Pulmonary artery endothelial cell (primary cell): ENCODE measurements at places on chromosomes 5 and 9. TPM values are rescaled to one million over a fixed set of nuclear protein-coding genes. Genes with fewer than 3 reads are reported as not detected.

LHX3 gene
- not detected in 2 replicates for total RNA-seq

DNA sequence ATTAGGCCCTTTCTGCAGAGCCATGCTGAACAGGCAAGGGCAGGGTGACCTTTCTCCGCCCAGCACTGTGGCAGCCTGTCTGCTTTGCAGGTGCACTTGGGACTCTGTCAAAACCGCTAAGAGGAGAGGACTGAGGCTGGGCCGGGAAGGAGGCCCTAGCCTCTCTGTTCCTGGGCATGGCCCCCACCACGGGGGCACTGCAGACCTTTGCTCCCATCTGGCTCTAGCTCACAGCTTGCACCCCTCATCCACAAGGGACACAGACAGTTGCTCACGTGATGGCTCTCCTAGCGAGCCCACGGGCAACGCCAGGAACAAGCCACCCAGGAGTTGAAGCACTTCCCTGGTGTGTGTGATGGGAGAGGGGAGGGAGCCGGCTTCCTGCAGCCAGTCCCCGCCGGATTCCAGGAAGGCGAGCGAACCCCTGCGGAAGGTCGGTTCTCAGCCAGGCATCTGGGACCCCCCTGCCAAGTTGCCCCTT is 43.0 kb upstream of the FCN1 start:
- DNase-seq: no peak

SEMA4D gene
- 2.8 and 4.3 TPM in 2 replicates for total RNA-seq

GRCh38 chr5:54001976-54002775 is 308.2 kb downstream of the ARL15 start:
- no peak for DNase-seq

RIMOC1 gene
- total RNA-seq: 8.9 and 14.2 TPM in 2 replicates

GRCh38 chr5:137304226-137304874 is 194.8 kb downstream of the SPOCK1 start:
- no peak for DNase-seq
